ENCODE measurements at places on chromosomes 1 and 21.
A peak's percentile ranks its signal among the peaks of the same experiment; 100 is the strongest.

DNA sequence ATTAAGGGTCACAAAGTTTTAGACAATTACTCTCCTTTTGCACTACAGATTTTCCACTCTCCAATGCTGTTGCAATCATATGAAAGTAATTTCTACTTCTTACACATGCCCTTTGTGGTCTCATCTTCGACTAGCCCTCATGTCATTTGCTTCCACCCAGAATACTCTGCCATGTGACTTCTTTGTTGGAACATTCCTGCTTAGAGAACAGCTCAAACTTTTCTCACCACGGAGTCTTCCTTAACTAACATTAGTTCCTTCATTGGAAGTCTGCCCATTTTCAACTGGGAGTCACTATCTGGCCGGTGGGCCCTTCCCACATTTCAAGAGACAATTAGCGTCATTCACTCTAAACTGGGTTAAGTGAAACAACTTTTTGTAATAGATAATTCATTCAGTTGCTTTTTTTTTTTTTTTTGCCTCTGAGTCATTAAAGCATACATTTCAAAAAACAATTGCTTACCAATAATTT, 142.6 kb upstream of the PALMD start:
- DNase-seq: no peak

- DNase-seq: no peak
These were observed 133.8 kb downstream of the AK5 start for GRCh38 chr1:77415579-77415978.

GRCh38 chr1:2311184-2312032, 79.9 kb downstream of the MORN1 start:
- DNase-seq: no peak

- no peak for DNase-seq
These were observed 251.4 kb downstream of the FAM72C start for GRCh38 chr1:143720087-143721023.

DNA sequence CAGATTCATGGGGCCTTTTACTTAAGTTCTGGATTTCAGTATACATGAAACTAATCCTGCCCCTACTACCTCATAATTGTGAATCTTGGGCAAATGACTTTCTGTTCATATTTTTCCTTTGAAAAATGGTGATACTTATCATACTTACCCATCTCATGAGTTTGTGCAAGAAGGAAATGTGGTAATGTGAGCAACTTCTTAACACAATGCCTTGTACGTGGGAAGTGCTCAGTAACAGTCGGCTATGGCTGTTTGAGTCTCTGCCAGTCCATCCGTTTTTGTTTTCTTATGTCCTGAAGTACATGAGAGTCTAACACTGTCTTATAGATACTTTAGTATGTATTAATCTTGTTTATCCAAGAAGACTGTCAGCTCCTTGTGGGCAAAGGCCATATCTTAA, 86.5 kb downstream of the PATJ start:
- no peak for DNase-seq

GRCh38 chr1:23019863-23020625, 776 bp downstream of the KDM1A start:
- DNase-seq: peak; percentile 12

DNA sequence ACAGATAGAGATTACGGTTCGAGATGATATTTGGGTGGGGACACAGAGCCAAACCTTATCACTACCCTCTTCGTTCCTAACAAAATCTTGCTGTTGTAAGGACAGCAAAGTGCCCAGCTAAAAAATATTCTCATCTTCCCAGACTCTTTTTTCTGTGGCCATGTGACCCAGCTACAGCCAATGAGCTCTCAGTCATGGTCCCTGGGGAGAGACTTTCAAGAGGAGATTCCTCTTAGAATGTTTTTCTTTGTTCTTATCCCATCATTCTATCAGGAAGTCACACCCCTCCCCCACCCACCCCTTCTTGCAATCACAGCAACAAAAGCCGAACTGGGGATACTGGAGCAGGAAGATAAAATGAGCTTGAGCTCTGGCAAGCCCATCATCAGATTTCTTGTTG, 247.1 kb downstream of the CHRM3 start:
- no peak for DNase-seq

GRCh38 chr1:205927676-205928075, 15.6 kb downstream of the SLC26A9 start:
- no peak for DNase-seq

DNA sequence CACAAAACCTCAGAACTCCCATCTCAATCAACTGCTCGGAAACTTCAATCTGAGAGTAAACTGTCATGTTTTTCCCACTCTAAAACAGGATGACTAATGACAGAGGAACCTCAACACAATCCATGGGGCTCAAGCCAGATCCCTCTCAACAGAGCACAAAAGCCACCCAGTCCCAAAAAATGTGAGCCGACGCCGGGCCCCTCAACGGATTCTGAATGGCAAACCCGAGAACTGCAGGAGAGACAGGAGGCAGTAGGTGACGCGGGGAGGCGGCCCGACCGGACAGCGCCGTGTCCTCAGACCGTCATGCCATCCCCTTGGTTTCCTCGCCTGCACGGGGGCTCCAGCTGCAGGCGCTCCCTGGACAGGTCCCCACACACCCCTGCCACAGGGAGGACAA, 53.4 kb downstream of the SSBP3 start:
- DNase-seq: no peak

DNA sequence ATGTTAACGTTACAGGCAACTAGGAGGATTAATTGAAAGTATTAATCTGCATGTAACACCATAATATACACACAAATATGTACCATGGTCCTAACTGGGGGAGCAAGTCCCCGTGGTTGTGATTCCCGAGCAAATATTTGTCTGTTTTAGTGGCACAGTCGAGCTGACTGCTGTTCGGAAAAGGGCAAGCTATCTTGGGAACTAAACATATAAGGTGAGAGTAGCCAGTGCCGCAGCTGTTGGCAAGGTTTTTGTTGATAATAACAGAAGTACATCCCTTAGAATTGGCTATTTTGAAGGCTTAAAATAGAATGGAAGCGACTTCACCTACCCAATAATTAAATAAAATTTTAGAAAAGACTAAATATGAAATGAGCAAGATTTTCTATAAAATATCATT, 45.5 kb downstream of the UCHL5 start:
- no peak for DNase-seq

- no peak for DNase-seq
These were observed 174.1 kb downstream of the FOXD2 start for GRCh38 chr1:47611992-47612391.

DNA sequence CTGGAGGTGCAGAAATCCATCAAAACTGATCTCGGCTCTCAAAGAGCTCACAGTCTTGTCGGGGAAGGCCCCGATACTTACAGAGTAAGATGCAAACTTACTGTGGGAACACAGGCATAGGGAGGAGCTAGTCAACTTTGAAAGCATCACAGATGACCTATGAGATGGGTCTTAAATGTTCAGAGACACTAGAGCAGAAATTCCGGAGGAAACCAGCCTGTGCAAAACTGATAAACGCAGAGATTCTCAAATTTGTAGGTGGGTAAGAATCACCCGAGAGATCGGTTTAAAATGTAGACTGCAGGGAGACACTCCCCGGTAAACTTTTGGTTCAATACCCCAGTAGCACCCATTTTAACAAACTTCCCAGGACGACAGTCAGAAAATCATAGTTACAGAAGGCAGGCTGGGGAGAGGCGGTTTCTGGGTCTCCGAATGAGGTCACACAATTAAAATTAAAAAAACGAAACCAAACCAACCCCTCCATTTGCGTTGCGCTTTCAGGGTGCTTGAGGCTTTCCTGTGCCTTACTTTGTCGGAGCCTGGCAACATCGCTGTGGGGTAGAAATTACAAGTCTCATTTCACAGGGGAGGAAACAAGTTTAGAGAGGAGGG, 755 bp upstream of the THRAP3 start:
- no peak for DNase-seq

- DNase-seq: no peak
These were observed 136.0 kb downstream of the TLR5 start for GRCh38 chr1:223006917-223007648.

- no peak for DNase-seq
These were observed 4.1 kb downstream of the SRM start for GRCh38 chr1:11055676-11056075.

Data from amniotic stem cell (primary cell).